ENCODE measurements at places on chromosomes 13 and 19.

DNA sequence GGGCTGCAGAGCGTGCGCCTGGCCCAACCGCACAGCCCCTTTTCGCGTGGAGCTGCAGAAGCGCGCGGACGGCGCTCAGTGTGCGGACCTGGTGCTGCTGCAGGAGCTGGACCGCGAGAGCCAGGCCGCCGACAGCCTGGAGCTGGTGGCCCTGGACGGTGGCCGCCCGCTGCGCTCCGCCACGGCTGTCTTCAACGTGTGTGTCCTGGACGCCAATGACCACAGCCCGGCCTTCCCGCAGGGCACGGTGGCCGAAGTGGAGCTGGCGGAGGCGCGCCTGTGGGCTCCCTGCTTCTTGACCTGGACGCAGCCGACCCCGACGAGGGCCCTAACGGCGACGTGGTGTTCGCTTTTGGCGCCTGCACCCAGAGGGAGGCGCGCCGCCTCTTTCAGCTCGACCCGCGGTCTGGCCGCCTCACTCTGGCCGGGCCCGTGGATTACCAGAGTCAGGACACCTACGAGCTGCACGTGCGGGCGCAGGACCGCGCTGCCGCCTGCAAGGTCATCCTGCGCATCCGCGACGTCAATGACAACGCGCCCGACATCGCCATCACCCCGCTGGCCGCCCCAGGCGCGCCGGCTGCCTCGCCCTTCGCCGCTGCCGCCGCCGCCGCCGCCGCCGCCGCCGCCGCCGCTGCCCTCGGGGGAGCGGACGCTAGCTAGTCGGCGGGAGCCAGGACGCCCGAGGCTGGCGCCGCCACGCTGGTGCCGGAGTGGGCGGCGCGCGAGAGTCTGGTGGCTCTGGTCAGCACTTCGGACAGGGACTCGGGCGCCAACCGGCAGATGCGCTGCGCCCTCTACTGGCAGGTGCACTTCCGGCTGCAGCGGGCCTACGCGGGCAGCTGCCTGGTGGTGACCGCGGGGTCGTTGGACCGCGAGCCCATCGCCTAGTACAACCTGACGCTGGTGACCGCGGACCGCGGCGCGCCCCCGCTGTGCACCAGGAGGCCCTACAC is 172.2 kb downstream of the OLFM4 start:
- no peak for DNase-seq

DNA sequence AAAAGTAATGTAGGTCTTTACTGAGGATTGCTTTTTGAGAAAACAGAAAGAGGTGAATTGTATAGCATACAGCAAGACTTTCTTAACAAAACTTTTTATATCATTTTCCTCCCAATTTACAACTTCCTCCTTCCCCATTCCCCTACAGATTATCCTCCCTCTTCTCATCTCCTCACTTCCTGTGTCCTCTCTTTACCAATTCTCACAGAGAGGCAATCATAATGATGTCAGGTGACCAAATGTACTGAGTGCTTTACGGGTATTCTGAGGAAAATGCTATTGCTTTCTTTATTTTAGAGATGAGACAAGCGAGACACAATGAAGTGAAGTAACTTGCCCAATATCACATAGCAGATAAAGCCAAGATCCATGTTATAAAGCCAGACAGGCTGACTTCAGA is 1.7 kb upstream of the MTMR6 start:
- no peak for DNase-seq

GRCh38 chr13:39144941-39145533 is 106.8 kb downstream of the NHLRC3 start:
- DNase-seq: peak; percentile 6

- no peak for DNase-seq
These were observed 95.4 kb downstream of the PCDH17 start for GRCh38 chr13:57726981-57727380.
